Hindlimb muscle (tissue), 1 donor: ENCODE measurements at places on chromosomes 11 and 22.

DNA sequence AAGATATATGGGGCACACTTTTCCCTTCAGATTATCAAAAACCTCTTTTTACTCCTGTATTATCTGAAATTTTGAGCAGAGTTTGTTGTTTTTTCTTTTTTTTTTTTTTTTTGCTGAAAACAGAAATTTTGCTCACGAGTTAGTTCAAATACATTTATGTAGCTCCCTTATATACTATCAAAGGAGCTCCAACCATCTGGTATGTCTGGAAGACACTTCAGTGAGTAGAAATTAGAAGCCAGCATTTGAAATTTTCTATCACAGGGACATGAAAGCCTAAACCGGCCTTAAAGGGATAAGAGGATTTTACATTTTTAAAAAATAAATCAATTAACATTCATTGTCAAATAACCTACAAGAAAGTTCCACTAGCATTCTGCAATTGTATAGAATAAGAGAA lies 73.3 kb downstream of the DDIAS start:
- DNase-seq, result no peak

- DNase-seq, result no peak
Observed at GRCh38 chr11:82176365-82176764, 557.3 kb downstream of the FAM181B start.

DNA sequence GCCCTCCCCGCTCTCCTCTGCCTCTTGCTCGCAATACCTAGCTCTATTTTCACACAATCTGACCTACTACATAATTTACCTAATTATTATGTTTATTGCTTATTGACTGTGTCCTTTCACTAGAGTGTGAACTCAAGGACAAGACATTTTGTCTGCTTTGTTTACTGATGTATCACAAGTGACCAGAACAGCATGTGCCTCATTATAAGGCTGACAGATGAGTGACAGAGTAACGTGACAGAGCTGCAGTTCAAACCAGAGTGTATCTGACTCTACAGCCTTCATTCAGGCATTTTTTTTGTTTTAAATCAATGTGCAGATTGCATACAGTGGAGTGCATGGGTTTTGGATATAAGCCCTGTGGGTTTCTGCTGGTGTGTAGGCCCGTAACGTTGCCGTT lies 82.0 kb upstream of the RAB1B start:
- DNase-seq, result no peak

GRCh38 chr11:57643802-57644201 lies 5.9 kb downstream of the YPEL4 start:
- DNase-seq, result no peak

DNA sequence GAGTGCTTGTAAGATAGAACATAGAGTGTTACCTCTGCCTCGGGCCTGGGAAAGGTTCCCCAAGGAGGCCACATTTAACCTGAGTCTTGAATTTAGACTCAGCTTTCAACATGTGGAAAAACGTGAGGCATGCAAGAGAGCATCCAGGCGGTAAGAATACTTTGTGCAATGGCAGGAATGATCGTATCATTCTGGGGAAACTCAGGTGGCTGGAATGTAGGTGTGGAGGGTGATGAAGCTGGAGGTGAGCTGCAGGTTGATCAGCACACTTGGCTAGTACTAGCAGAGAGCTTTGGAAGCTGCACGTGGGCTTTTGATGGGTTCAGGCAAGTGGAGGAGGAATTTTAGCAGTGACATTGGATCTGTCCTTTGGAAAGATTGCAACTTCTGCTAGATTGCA lies 270.3 kb upstream of the RAG2 start:
- DNase-seq, result no peak

- no peak for DNase-seq
Observed at GRCh38 chr11:101741479-101742175, 157.8 kb upstream of the TRPC6 start.

GRCh38 chr22:29112121-29112520 lies 39.3 kb downstream of the KREMEN1 start:
- DNase-seq, result no peak

DNA sequence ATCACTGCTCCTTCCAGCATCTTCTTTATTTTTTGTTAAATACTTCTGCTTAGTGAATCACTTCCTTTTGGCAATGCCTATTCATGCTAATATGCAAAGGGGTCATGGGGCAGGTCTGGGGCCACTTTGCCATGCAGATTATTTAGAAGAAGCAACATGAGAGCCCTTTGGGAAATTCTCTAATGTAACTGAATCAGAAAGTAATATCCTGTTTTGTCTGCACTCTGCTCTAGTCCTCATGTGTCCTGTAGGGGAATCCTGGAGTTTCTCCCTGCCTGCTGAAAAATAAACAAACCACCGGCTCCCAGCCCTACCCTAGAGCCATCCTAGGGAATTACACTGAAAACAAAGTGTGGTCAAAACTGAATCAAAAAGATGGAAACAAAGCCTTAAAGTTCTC lies 176.5 kb upstream of the POU2AF2 start:
- no peak for DNase-seq

DNA sequence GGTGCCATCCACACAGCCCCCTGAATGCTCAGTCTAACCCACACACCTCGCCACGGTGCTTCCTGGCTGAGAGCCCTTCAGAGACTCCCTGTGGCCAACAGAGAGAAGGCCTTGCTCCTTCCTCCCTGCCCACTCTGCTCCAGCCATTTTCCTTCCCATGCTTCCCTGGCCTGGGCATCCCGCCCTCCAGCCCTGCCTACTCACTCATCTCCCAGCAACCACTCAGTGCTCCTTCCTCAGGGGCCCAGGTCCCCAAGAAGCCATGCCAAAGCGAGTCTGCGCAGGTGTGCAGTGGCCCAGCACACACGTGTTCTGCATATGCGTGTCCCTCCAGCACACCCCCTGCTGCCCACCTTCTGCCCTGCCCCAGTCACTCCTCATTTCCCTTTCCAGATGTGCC lies 56.4 kb downstream of the NECTIN1 start:
- no peak for DNase-seq
